B cell (primary cell): ENCODE measurements at places on chromosomes 1 and 21. TPM values are rescaled to one million over a fixed set of nuclear protein-coding genes. Genes with fewer than 3 reads are reported as not detected.
A peak's percentile ranks its signal among the peaks of the same experiment; 100 is the strongest.

SYT2 gene
- total RNA-seq, result not detected in 2 replicates

GPN2 gene
- total RNA-seq, result 40.7 and 43.5 TPM in 2 replicates

SPRR5 gene
- not detected in 2 replicates for total RNA-seq

- H3K4me1 ChIP-seq, result peaks cover 19% of the 10 kb centered on the region
- peak; percentile 53 for DNase-seq
Observed at GRCh38 chr1:31699341-31699891, 4.4 kb downstream of the COL16A1 start.

DNA sequence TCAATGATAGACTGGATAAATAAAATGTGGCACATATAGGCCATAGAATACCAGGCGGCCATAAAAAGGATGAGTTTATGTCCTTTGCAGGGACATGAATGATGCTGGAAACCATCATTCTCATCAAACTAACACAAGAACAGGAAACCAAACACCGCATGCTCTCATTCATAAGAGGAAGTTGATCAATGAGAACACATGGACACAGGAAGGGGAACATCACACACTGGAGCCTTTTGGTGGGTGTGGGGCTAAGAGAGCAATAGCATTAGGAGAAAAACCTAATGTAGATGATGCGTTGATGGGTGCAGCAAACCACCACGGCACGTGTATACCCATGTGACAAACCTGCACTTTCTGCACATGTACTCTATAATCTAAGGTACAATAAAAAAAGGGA is 883.4 kb upstream of the PRMT6 start:
- no peak overlapping the region for H3K27ac ChIP-seq
- no peaks in the 10 kb centered on the region for H3K36me3 ChIP-seq
- no peak overlapping the region for H3K4me3 ChIP-seq
- H3K27me3 ChIP-seq, result no peaks in the 10 kb centered on the region
- no peaks in the 10 kb centered on the region for H3K4me1 ChIP-seq
- no peak for DNase-seq

DNA sequence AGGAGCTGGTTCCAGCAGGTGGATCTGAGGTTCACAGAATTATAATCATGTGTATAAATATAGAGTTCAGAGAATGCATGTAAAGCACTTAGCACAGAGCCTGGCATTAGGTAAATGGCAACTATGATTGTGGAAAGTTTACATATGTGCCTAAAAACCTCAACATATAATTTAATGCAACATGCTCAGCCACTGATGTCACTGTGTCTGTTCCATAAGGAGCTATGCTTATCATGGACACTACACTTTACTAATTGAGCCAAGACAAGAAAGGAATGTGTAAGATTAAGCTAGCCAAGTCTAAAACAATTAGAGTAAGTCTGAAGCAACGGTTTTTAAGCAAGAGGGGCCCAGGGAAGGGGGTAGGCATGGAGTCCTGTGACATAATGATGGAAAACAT is 61.5 kb downstream of the GNG12 start:
- DNase-seq, result no peak
- H3K27ac ChIP-seq, result no peak overlapping the region
- no peak overlapping the region for H3K4me3 ChIP-seq

DNA sequence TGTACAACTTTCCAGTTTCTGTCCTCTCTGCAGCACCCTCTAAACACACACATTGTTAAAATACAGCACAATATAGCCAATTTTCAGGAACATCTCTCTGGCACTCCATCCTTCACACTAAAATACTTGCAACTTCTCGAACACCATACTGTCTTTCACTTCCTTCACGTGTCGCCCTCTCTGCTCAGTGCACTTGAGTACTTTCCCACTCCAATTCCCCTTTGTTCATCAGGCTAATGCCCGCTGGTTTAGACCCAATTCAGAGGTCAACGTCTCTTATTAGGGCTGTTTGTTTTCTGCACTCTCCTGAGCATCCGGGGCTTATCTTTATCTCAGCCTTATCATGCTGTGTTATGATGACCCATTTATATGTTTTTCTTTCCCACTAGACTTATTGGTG is 238.2 kb upstream of the SGIP1 start:
- H3K36me3 ChIP-seq, result no peaks in the 10 kb centered on the region
- DNase-seq, result no peak
- H3K4me3 ChIP-seq, result no peak overlapping the region
- no peak overlapping the region for H3K27ac ChIP-seq
- no peaks in the 10 kb centered on the region for H3K27me3 ChIP-seq

DNA sequence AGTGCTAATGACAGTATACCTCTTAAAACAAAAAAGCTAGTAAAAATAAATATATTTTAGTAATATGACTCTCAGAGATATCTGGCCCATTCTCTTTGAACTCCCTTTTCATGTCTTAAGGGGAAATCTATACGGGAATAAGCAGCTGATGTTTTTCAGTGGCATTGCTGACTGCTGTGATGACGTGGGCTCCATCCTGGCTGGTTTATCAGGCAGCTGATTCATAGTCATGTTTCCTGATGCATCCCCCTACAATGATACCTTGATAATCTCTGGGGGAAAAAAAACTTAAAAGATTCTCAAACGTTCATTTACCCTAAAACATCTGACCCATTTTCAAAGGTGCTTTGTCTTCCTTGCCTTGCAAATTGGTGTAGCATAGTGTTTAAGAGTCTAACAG is 53.8 kb downstream of the ABCA4 start:
- no peaks in the 10 kb centered on the region for H3K27me3 ChIP-seq
- no peak for DNase-seq
- no peak overlapping the region for H3K27ac ChIP-seq

OLIG1 gene
- total RNA-seq, result not detected in 2 replicates

DHDDS gene
- total RNA-seq, result 54.2 and 61.7 TPM in 2 replicates

RPS27 gene
- total RNA-seq, result 4,276 and 4,812 TPM in 2 replicates
